ENCODE measurements at places on chromosomes 7 and 10.

GRCh38 chr7:151310578-151310977 lies 31.0 kb upstream of the NUB1 start:
- DNase-seq, result no peak

DNA sequence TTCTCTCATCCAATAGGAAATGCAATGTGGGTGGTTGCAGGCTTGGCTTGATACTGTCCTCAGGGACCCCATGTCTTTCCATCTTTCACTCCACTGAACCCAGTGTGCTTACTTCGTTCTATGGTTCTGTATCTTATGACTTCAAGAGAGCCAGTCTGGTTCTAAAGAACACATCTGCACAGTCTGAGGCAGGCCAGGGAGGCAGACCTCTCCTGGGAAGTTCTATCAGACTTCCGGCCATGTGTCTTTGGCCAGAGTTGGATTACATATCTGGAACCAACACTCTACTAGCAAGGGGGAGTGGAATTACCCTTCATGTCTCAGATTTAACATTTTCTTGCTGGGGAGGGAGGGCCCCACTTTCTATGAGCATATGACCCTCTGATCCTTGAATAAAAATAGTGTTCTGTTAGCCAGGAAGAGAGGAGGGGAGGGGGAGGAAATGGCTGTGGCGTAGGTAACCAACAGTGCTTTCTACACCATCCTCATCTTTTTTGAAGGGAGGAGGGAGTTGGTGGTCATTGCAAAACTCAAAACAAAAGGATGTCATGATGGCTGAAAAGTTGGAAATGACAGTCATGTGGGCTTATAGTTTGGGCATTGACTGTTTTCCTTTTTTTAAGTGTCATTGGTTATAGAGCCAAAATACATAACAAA lies 370.2 kb downstream of the GATA3 start:
- DNase-seq, result no peak

GRCh38 chr7:142615508-142615907 lies 133.8 kb upstream of the PRSS1 start:
- no peak for DNase-seq

- DNase-seq, result no peak
Measured at GRCh38 chr7:51346126-51346525, 29.5 kb upstream of the COBL start.

DNA sequence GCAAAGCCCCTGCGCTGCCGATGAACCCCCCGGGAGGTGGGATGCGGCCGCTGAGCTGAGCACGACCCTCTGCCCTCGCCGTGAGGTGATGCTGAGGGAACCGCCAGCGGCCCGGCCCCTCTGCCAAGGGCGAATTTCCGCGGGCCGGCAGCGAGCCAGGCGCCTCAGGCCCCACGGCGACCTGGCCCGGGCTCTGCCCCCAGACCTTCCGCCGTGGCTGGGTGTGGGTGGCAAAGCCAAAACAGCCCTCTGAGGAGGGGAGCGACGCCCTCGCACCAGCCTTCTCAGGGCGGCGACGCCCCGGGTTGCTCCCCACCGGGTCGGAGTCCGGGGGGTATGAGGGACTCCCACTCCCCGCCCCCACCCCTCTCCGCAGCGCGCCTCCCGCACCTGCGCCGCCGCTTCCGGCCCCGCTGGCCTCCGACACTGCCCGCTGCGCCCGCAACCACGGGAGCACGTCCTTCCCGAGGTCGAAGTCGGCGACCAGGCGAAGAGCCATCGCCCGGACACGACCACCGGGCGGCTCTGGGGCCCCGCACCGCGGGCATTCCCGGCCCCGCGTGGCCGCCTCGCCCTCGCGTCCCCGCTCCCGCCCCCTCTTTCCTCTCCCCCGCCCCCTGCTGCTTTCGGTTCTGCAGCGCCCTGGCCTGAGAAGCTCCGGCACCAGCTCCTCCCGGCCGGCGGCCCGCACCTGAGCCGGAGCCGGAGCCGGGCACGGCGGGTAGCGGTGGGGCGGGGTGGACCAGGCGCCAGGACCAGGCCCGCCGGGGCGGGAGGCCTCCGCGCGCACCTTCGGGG lies at the start of gene GSAP:
TSS of gene GSAP (minus strand) at position 527 of the 798 bp plus-strand sequence. CDS start at position 499, 28 bp downstream.
- DNase-seq, result no peak

DNA sequence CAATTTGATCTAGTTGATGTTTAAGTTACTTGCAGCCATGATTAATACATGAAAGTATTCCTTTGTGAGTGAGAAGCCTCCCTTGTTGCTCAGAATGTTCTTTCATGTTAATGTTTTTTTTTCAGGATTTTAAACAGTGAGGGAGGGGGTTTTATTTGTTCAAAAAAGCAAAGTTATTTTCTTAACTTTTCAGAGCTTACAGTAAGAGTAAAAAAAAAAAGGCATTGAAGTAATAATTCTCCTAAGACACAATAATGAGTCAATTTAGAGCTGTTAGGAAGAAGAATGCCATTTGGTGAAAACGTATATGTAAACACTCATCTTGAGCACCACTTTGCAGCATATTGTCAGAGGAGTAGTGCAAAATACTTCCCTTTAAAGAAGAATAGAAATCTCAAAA lies 105.8 kb downstream of the SEMA3A start:
- no peak for DNase-seq

- DNase-seq, result no peak
Measured at GRCh38 chr7:131388126-131388525, 60.5 kb downstream of the MKLN1 start.

DNA sequence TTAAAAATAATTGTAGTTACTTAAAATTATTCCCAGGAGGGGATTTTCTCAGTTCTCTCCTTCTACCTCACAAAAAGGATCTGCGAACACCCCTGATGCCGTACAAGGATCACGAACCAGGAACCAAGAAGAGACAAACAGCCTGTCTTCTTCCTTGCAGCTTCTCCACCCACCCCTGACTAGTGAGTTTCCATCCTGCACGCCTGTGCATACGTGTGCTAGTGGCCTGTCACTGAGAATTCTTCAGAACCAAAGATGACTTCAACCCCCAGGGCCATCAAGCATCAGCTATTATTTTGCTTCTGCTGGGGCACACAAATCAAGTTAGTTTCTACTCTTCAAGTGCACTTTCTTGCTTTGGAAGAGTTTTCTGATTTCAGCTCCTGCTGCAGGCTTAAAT lies 175.5 kb upstream of the KLF6 start:
- no peak for DNase-seq

- no peak for DNase-seq
Measured at GRCh38 chr7:48511080-48511479, 339.8 kb downstream of the ABCA13 start.

DNA sequence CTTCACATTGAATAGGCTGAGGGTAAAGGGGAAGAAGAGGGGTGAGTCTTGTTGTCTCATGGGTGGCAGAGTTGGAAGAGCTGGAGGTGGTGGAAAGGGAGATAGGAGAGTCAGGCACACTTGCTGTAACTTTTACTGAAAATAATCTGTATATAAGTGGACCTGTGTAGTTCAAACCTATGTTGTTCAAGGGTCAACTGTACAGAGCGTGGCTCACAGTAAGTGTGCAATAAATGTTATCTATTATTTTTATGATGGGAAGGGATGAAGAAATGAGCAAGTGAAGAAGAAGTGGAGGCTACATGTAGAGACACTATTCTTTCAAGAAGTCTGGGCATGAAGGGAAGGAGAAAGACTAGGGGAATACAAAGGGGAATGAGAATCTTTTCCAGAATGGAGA lies 71.5 kb upstream of the FAM133B start:
- DNase-seq, result no peak

DNA sequence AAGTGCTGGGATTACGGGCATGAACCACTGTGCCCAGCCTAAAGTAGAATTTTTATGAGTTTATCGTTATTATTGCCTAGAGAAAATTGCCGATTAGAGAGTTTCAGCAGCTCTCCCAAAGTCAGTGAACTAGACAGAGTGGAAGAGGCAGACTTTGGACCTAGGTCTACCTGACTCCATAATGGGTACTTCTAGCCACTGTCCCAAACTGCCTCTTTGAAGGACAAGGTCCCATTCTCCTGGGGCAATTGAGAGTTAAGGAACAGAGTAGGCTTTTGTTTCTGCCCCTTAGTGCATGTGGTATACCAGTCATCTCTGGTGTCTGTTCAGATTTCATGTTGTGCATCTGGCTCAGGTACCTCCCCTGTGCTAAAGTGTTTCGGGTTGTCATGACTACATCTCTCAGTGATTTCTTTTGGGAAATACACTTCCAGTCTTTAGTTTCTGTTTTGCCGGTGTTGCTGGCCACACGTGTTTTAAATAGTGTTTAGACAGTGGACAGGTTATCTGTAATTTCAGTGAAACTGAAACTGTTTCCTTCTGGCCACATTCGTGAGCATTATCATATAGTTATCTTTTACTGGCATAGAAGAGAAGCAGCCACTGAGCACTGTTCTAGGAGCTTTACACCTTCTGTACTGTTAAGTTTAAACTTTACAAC lies 4.7 kb downstream of the TMEM236 start:
- no peak for DNase-seq

DNA sequence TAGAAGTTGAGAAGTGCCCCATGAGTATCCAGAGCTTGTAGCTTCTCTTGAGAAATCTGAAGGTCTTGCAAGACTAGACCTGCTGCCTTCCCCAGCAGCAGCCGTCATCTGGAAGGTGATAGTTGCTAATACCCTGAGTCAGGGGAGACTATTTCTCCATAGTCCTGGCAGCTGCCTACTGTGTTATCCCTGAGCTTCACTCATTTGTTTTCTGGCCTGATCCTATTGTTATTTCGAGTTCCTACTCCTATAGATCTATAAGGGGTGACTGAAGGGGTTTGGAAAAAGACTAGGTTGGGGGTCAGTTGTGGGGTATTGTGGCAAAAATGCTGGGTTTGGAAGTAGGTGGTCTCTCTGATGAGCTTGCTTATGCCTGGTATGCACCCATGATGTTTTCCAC lies 297.8 kb downstream of the CNTNAP2 start:
- DNase-seq, result no peak

GRCh38 chr10:62249957-62250356 lies 18.7 kb downstream of the RTKN2 start:
- DNase-seq, result no peak

DNA sequence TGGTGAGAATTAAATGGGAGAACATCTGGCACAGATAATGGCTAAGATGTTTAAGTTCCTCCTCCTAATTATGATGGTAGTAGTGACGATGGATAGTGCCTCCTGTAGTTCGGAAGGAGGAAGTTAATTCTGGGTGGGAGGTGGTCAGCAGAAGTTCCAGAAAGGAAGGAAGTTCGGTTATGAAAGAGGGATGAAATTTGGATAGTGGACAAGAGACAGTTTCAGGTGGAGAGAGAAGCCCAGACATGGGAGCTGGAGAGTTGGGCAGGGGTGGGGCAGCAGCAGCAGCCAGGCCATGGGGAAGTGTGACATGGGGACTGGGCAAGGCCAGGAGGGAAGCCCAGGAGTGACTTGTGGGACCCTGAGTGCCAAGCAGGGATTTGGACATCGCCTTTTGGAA lies 99.5 kb downstream of the CCNY start:
- DNase-seq, result no peak

DNA sequence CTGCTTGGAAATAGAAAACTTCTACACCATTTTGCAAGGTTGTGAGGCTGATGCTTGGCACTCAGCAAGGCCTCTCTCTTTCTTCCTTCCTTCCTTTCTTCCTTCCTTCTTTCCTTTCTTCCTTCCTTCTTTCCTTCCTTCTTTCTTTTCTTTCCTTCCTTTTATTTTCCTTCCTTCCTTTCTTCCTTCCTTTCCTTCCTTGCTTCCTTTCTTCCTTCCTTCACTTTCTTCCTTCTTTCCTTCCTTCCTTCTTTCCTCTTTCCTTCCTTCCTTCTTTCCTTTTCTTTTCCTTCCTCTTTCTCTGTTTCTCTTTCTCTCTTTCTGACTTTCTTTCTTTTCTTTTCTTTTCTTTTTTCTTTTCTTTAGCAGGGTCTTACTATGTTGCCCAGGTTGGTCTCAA lies 460.4 kb downstream of the KCNMA1 start:
- DNase-seq, result no peak

GRCh38 chr10:22679608-22680007 lies 34.8 kb downstream of the PIP4K2A start:
- DNase-seq, result no peak

- no peak for DNase-seq
Measured at GRCh38 chr10:91493313-91493712, 83.2 kb downstream of the HECTD2 start.

DNA sequence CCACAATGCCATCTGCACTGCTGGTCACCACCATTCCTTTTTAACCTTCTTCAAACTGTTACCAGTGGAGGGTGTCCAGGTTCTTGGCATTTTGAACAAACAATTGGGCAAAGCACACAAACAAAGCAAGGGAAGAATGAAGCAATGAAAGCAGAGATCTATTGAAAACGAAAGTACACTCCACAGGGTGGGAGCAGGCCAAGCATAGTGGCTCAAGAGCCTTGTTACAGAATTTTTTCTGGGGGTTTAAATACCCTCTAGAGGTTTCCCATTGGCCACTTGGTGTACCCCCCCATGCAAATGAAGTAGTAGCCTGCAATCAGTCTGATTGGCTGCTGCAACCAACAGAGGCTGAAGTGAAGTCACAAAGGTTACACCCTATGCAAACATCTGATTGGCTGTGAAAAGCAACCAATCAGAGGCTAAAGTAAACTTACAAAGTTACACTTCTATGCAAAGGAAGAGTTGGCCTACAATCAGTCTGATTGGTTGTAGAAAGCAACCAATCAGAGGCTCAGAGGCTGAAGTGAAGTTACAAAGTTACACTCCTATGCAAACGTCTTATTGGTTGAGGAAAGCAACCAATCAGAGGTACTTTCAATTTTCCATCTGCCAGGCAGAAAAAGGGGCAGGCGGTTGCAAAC lies 103.2 kb upstream of the WAC start:
- no peak for DNase-seq

- DNase-seq, result no peak
Measured at GRCh38 chr10:88651101-88651551, 13.1 kb upstream of the LIPF start.

All from NCI-H1048 (cell line).